ENCODE measurements at places on chromosomes 3 and 15.
A peak's percentile ranks its signal among the peaks of the same experiment; 100 is the strongest.

- no peak for DNase-seq
Observed at GRCh38 chr3:186971578-186971977, 41.3 kb downstream of the ST6GAL1 start.

- no peak for DNase-seq
Observed at GRCh38 chr3:25339225-25339624, 88.8 kb upstream of the RARB start.

GRCh38 chr3:195540027-195540426 lies 3.1 kb downstream of the PPP1R2 start:
- peak; percentile 40 for DNase-seq

DNA sequence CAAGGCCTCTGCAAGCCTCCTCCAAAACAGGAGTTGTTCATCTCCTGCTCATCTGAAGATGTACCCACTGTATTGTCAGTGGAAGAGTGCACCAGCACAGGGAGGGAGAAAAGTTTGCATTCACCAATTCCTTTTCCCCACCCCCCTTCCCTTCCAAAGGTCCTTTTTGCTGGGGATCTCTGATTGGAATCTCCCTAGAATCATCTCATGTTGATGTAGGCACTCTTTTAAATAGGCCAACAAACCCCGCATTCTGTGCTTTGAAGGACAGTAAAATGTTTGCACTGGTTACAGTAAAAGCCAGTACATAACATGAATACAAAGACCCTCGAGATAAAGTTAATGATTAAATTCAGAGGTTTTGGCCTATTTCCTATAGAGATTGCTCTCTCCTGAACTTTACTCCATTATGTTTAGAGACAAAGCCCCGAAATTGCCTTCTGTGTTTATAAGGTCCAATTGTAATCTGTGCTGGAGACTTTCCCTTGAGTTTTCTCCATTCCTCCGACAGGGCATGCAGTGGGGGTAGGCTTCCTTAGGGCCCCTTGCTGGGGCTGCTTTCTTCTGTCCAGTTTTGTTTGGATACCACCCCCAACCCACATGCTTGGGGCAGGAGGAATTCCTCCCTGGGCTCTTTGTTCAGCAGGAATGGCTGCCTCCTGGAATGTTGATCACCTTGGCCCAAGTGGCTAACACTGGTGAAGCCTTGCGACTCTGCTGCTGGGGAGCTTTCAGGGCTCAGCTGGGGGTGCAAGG lies 22.5 kb downstream of the TRIM71 start:
- no peak for DNase-seq

DNA sequence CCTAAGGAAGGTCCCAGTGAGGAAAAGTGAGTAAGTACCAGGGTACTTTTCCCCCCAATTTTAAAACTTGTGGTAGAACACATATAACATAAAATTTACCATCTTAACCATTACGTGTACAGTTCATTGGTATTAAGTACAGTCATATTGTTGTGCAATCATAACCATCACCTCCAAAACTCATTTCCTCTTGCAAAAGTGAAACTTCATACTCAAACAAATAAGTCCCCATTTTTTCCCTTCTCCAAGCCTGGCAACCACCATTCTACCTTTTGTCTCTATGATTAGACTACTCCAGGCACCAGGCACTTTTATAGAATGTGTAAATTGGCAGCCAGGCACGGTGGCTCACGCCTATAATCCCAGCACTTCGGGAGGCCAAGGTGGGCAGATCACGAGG lies 12.2 kb downstream of the PRC1 start:
- DNase-seq: no peak

DNA sequence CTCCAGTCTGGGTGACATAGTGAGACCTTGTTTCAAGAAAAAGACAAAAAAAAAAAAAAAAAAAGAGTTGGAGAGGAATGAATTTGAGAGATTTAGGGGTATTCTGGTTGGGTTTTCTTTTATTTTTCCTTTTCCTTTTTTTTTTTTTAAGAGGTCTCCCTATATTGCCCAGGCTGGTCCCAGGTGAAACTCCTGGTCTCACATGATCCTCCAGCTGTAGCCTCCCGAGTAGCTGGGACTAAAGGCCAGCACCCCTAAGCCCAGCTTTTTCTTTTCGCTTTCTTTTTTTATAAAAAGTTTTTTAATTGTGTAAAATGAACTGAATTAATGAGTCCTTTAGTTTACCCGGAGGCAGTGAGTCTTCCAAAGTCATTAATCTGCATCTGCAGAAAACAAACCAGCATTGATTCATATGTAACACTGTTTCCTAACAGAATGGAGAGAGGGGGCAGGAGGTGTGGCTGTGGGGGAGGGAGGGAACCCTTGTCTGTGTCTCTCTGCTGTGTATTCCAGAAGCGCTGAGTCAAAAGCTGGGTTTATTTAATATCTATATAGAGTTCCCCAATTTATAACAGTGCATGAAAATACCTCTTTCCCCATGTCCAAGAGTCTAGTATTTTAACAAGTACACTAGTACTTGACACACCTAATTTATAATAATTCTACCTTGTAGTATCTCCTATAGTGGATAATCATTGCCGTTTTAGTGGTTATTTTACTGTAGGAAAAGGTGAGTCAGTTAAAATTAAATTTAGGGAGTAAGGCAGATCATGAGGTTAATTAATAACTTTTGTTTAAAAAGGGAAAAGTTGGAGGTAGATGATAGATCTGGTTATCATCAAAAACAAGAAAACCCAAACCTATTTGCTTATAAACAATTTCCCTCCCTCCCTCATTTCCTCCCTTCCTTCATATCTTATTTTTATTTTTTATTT lies 2.6 kb upstream of the DPPA4 start:
- DNase-seq: no peak

GRCh38 chr3:116034794-116035193 lies 410.5 kb downstream of the LSAMP start:
- DNase-seq: no peak

DNA sequence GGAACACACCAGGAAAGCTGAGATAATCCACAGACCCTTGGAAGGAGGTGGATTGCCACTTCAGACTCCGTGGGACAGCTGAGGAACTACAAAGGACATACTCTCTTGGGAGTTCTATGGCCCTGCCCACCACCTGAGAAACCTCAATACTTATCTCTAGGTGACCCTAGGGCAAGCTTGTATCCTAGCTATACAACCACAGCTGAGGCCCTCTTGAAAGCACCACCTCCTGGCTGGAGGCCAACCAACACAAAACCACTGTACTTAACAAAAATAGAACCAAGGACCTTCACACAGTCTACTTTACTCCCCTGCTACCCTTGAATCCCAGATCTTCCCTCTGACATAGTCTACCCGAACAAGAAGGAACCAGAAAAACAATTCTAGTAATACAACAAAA lies 60.7 kb upstream of the TRIM42 start:
- DNase-seq: no peak

GRCh38 chr15:55914446-55914845 lies 79.0 kb downstream of the NEDD4 start:
- no peak for DNase-seq

DNA sequence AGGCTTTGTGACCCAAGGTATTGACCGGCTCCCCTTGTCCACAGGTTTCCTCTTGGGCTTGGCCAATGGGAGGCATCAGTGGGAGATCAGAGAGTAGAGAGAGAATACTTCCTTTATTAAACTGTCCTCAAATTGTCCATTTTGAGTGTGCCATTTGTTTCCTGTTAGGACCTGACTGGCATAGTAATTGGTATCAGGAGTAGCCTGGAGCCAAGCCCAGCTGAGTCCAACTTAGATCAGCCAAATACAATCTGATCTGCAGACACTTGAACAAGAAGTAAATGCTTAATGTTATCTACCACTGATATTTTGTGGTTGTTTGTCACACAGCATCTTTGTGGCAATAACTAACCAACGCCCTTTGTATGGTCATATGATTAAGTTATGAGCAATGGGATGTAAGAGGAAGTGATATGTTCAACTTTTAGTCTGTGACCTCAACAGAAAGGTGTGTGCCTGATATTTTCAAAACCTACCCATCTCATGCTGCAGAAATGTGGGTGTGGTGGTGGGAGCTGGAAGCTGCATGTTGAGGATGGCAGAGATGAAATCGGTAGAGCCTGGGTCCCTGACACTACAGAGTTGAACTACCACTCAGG lies 13.3 kb downstream of the MYD88 start:
- DNase-seq: no peak

DNA sequence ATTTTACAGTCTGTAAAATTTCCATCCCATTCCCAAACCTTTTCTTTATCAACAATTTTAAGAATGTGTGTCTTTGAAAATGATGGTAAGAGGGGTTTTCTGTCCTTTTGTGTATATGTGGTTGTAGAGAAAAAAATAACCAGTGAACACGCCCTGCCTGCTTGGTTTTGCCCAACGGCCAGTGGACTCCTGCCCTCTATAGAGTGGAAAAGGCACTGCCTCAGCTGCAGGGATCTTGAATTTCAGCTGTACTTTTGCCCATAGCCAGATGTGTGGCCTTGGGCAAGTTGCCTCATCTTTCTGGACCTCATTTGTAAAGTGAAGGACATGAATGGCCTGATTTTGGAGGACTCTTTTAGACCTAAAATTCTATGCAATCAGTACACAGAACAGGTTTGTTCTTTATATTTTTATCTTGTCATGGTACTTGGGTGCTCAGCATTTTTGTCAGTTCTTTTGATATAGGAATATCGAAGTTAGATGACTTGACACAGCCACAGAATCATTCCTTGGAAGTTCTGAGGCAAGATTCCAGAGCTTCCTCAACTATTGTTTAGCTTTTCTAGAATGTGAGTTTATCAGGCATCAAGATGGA lies 81.0 kb downstream of the CLDN11 start:
- no peak for DNase-seq

GRCh38 chr15:62568004-62568403 lies 402.9 kb upstream of the C2CD4B start:
- DNase-seq: no peak

DNA sequence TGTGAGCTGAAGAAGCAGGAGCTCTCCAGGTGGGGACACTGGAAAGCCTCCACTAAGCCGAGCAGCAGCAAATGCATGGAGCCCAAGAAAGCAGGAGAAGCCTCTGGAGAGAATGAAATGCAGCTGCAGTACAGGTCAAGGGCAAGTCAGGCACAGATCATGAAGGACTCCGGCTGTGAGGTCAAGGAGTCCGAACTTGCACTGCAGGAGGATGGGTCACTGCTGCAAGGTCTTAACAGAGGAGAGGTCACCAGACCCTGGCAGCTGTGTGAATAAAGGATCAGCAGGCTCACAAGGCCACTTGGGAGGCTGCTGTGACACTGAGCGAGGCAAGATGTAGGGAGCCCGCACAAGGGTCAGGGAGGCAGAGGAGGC lies 24.7 kb upstream of the SLC41A3 start:
- DNase-seq: no peak

DNA sequence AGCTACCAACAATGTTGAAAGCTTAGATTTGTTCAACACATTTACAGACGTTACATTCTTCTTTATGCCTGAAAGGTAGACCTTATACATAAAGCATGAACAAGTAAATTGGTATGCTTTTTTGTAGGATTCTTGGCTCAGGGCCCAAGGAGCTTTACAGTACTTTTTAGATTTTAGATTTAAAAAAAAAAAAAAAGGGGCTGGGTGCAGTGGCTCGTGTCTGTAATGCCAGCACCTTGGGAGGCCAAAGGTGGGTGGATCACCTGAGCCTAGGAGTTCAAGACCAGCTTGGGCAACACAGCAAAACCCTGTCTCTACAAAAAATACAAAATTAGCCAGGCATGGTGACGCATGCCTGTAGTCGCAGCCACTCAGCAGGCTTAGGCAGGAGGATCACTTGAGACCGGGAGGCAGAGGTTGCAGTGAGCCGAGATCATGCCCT lies 39.7 kb downstream of the MEF2A start:
- DNase-seq: no peak

DNA sequence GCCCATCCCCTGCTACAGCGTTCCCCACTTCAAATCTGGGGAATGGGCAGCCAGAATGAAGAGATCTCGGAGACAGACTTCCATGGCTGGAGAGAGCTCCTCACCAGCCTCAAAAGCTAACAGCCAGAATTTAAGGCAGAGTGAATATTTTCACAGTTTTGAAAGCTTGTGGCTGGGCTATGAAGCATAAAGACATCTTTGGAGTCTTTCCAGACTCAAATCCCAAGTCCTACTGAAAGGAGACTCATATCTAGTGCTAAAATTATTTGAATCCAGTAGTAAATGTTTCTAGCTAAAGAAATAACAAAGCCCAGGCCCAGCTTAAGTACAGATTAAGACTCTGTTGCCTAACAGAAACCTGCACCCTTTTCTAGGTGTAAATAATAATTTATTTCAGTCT lies 628.4 kb upstream of the ALCAM start:
- no peak for DNase-seq

GRCh38 chr3:116939550-116939949 lies 230.0 kb downstream of the TUSC7 start:
- no peak for DNase-seq

All from stimulated activated CD4-positive, alpha-beta T cell treated with anti-CD3 and anti-CD28 coated beads, Interleukin-2, amount 100 ng/mL, for 24 hours (primary cell).